ENCODE measurements at places on chromosomes 5 and 9. TPM values are rescaled to one million over a fixed set of nuclear protein-coding genes. Genes with fewer than 3 reads are reported as not detected.

The PCDHGA10 gene
- 8.1 TPM for polyA plus RNA-seq

The CD74 gene
- not detected for polyA plus RNA-seq

The SLC6A7 gene
- 4.6 TPM for polyA plus RNA-seq

The DAB2 gene
- 0.63 TPM for polyA plus RNA-seq

The ZFP37 gene
- 35.4 TPM for polyA plus RNA-seq

The IRX2 gene
- 0.95 TPM for polyA plus RNA-seq

The DIPK1B gene
- 78.7 TPM for polyA plus RNA-seq

The ACSL6 gene
- 30.5 TPM for polyA plus RNA-seq

The GLRA1 gene
- polyA plus RNA-seq = not detected

The ARID3C gene
- 2.8 TPM for polyA plus RNA-seq

The IL13 gene
- polyA plus RNA-seq = 0.25 TPM

The PPP3R2 gene
- not detected for polyA plus RNA-seq

The F2R gene
- 35.9 TPM for polyA plus RNA-seq

The IGFBPL1 gene
- 372 TPM for polyA plus RNA-seq

The HTR1A gene
- not detected for polyA plus RNA-seq

The SLC36A2 gene
- polyA plus RNA-seq = not detected

The RLN2 gene
- not detected for polyA plus RNA-seq

The PCDHGA2 gene
- 0.26 TPM for polyA plus RNA-seq

The GRM6 gene
- polyA plus RNA-seq = not detected

The FAM169A gene
- 40.7 TPM for polyA plus RNA-seq

The CATSPER3 gene
- polyA plus RNA-seq = 0.80 TPM

The NCS1 gene
- 73.3 TPM for polyA plus RNA-seq

The TMEM252 gene
- not detected for polyA plus RNA-seq

The CD72 gene
- polyA plus RNA-seq = not detected

The NUTM2F gene
- 1.5 TPM for polyA plus RNA-seq

The GFI1B gene
- polyA plus RNA-seq = not detected

The RAI14 gene
- 6.0 TPM for polyA plus RNA-seq
